ENCODE measurements at places on chromosomes 7 and 10.

- DNase-seq, result no peak
Observed at GRCh38 chr10:32104622-32105509, 48.6 kb upstream of the KIF5B start.

DNA sequence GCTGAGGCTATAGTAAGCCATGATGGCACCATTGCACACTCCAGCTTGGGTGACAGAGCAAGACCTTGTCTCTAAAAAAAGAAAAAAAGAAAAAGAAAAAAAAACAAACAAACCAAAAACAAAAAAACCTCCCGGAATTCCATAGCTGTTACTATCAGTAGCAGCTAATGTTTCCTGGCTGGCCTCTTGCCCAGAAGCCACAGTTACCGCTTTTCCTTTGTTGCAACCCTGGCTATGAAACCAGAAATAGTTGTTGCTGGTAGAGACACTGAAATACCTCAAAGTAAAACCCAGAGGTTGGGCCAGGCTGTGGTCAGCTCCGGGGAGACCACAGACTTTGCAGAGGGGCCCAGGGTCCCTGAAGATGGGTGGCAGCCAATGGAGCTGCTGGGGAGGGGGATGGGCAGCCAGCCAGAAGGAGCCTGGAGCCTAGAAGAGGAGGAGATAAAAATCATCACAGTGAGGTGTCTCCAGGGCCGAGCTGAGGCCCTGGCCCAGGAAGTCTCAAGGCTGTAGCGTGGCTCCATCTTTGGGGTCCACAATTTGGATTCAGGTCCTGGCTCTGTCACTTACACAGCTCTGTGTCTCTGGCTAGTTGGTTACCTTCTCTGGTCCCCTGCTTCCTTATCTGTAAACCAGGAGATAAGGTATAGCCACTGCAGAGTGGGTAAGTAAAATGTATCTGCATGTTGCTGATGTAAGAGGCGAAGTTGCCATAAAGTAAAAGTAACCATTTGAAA, 3.4 kb upstream of the CHST12 start:
- no peak for DNase-seq

DNA sequence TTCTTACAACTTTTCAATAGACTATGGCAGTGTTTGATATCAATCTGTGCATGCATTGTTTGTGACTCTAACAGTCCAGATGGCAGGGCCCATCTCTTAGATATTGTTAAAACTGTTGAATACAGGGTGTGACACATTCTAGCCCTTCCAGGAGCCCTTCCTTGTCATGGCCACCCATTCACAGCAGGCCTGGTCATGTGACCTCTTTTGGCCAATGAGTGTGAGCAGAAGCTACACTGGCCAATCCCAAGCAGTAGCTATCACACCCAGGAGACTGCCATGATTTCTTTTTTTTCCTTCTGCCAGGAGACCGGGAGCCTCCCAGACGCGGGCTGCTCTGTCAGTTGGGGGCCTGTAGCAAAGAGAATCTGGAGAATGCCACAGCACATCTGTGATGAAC, 655.4 kb upstream of the MKI67 start:
- no peak for DNase-seq

- DNase-seq, result no peak
Observed at GRCh38 chr10:60799971-60800650, 21.8 kb downstream of the CDK1 start.

DNA sequence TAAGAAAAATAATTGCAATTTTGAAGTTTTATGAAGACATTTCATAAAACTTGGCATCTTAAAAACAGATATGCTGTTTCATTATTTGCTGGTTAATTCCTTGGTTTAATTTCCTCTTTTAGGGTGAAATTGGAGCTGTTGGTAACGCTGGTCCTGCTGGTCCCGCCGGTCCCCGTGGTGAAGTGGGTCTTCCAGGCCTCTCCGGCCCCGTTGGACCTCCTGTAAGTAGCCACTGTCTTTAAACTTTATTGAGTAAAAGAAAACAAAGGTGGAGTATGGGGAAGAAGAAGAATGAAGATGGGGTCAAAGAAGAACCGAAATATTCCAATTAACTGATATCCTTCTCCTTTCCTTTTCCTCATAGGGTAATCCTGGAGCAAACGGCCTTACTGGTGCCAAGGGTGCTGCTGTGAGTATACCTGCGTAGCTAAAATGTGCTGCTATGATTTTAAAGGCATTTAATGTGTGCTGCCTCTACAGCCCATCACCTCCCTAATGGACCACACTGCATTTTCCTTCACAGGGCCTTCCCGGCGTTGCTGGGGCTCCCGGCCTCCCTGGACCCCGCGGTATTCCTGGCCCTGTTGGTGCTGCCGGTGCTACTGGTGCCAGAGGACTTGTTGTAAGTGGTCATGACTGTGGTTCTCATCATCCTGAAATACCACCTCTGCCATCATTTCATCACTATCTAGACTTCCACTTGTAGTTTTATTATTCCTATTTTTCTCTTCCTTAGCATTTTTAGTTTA, 14.7 kb downstream of the COL1A2 start:
- DNase-seq, result no peak

DNA sequence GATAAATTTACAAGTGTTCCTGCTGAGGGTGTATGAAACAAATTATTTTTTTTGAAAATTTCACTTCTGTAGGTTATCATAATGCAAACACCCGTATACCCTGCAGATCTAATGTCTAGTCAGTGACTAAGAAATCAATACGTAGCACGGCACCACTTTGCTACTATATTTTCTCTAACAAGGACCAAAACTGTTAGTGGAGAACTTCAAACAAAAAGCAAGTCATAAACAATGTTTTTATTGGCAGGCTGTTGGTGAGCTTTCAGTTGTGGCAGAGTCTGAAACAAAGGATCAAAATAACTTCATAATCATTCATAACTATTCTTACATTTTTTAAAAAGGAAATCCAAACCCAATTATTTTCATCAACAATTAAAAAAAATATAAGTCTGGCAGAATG, 11.8 kb downstream of the SEM1 start:
- DNase-seq, result no peak

- no peak for DNase-seq
Observed at GRCh38 chr7:26531926-26532325, 240.3 kb downstream of the SNX10 start.

GRCh38 chr10:117924820-117925219, 121.9 kb downstream of the RAB11FIP2 start:
- no peak for DNase-seq

DNA sequence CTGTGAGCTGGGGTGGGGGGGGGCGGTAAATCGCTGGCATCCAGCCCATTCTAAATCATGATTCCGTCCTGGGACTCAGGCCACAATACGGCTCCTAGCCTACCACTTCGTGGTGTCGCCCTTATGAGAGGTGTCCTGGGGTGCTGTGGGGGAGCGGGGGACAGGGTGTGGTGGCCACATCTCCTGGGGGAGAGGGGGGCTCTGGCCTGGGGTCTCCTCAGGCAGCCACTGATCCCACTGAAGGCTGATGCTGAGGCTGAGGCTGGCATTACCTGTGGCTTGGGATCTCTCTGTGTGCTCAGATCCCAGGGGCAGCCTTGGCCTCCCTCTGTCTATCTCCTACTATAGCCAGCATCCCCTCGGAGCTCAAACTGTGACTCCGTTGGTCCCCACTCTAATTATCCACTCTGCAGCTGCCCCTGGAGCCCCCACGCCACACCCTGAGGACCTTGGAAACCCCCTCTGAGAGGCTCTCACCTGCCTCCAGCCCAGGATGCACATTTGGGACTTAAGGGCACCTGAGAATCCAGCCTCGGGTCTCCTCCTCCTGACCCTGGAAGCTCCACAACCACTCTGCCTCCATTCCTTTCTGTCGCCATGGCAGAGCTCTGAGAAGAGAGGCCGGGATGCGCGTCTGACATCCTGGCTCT, 249.3 kb upstream of the TCERG1L start:
- DNase-seq, result no peak

- no peak for DNase-seq
Observed at GRCh38 chr10:123966896-123967231, 75.3 kb upstream of the CPXM2 start.

GRCh38 chr10:103980288-103980906, 13.5 kb downstream of the SLK start:
- no peak for DNase-seq

DNA sequence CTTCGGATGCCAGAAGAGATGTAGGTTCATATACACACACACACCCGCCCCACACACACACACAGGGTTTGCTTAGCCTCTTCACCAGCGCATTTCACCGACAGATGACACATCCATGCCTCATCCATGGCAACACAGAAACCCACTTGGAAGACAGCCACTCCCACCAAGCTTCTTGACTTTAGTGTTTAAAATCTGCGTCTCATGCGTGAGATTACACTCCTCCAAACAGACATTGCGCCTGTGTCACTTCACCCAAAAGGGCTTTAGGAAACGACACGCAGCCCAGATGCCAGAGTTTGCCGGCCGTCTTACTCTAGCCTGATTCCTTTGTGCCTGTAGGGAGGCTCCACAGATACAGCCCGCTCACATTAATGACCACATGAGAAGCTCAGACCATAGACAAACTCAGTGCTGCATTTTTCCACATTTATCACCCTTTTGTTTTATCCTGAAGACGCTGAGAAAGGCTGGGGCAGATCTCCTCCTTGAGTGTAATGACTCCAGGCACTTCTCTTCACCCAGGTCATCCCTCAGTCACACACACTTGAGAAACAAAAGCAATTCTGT, 73.8 kb downstream of the DIP2C start:
- no peak for DNase-seq

GRCh38 chr7:83486957-83487356, 162.0 kb downstream of the SEMA3E start:
- no peak for DNase-seq

DNA sequence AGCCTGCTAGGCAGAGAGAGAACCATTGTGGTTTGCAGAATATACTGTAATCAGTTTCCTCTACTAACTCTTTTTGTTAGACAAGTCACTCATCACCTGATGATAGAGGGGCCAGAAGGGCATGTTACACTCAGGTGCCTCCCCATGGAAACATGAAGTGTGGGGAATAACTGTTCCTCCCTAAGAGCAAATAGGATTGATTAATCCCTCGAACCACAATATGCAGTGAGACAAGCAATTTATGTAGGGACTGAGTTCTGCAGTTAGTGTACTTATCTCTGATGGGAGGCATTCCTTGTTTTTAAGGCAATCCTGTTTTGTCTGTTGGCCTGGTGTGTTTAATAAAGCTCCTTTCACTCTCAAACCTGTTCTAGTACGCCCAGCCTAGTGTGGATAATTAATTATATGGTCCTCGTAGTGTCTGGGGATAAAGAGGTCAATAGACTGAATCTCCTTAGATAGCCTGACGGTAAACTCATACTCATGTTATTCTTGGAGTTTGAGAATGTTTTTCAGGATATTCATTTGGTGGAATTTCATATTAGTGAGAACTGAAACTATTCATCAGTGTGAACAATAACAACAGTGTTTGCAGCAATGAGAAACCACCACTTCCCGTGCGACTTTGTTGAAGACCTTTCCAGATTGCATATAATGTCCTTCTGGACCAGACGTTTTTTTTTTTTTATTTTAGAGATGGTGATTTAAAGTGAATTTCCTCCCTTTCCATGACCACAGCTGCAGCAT, 344.8 kb upstream of the FZD8 start:
- no peak for DNase-seq

DNA sequence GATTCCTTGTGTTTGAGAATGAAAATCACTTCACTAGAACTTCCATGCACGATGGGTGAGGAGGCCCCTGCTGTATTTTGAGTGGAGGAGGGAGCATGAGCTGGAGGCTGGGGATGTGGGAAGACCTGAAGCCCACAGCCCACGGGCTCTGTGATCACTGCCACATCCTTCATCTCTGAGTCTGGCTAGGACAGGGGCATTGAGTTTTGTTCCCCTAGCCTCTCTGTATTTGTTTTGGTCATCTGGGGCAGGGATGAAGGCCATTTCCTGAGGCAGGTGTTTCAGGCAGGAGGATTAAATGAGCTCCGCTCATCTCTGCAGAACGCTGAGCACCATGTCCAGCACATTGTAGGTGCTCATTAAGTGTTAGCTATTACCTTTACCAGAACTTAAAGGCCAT, 293.6 kb downstream of the GLRX3 start:
- no peak for DNase-seq

GRCh38 chr10:9850415-9850814, 1167.3 kb upstream of the CELF2 start:
- no peak for DNase-seq

- DNase-seq, result no peak
Observed at GRCh38 chr10:48473704-48474103, 131.2 kb downstream of the ARHGAP22 start.

DNA sequence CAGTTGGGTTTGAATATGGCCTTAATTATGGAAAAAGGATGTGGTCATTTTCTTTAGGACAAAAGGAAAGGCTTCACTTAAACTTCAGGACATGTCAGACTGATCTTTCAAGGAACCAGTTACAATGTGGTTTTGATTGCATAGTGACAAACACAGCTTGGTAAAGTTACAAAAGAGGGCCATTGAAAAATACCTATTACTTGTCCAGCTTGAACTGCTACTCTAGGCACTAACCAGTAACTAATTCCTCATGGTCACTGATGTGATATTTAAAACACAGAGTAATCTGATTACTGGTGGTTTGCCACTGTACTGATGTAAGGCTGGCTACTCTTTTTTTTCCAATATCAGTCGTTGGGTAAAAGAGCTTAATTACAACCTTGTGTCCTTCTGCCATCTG, 22.6 kb downstream of the TES start:
- DNase-seq, result no peak

DNA sequence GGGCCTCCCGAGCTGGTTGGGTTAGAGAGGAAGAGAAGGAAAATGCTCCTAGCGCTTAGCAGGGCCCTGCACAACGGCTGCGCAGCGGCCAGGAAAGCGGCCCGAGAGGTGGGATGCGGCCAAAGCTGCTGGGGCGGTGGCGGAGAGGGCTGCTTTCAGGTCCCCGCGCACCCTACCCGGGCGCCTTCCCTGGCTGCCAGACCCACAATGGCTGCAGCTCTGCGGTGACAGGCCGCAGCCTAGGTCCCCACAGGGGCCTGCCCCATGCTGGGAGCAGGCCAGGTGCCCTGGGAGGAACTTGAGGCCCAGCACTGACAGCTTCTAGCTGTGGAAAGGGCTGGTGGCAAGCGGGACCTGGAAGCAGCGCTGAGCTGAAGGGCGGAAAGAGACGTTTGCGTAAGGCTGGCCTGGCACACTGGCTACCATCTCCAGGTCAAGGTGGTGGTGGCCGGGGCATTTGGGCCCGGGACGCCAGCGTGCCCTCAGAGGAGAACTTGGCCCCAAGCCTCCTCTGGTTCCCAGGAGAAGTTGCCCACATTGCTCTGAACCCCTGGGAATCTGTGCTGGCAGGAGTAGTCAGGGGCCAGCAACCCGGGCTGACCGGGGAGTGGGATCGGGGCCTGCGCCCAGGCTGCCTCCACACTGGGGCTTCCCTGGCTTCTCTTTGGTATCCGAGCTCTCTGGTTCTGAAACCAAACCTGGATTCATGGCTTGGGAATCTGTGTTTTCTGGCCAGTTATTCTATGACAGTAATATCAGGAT, 72.9 kb upstream of the ZNF804B start:
- no peak for DNase-seq

DNA sequence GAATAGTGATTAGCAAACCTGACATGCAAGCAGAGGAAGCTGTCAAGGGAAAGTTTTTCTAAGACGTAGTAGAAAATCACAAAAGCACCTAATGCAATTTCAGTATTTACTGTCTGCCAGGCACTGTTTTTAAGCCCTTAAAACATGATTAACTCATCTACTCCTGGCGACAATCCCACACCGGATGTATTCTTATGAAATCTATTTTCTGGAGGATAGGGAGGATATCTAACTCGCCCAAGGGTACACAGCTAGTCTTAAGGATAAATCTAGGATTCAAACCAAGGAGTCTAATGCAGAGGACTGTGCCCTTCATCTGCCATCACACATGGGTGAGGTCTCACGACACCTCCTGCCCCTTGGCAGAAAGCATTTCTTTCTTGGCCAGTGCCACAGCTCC, 47.8 kb upstream of the FIGNL1 start:
- DNase-seq, result no peak

Data from activated T-helper 1 cell treated with anti-CD3 and anti-CD28 coated beads, Interleukin-2, amount 50 U/mL, for 16 hours (primary cell).